ENCODE measurements at places on chromosomes 7 and 10. TPM values are rescaled to one million over a fixed set of nuclear protein-coding genes. Genes with fewer than 3 reads are reported as not detected.

The DRGX gene
- 0.33 TPM for total RNA-seq

The INHBA gene
- 55.3 TPM for total RNA-seq

The EN2 gene
- 2.3 TPM for total RNA-seq

The C7orf57 gene
- not detected for total RNA-seq

The C7orf33 gene
- not detected for total RNA-seq

The PTPRN2 gene
- total RNA-seq = 3.6 TPM

The FOXP2 gene
- not detected for total RNA-seq

The POU6F2 gene
- total RNA-seq = not detected

The TFEC gene
- total RNA-seq = 0.15 TPM

The PAX2 gene
- total RNA-seq = not detected

The CTAGE8 gene
- total RNA-seq = 1.2 TPM

The LRGUK gene
- total RNA-seq = 1.0 TPM

The RAMP3 gene
- not detected for total RNA-seq

The TMEM139 gene
- total RNA-seq = 5.2 TPM

The INA gene
- not detected for total RNA-seq

The DNA2 gene
- 29.5 TPM for total RNA-seq

The BLNK gene
- total RNA-seq = not detected

The CFAP58 gene
- 0.26 TPM for total RNA-seq

The HMX3 gene
- not detected for total RNA-seq

The SFRP4 gene
- not detected for total RNA-seq

The RBP4 gene
- total RNA-seq = 8.5 TPM
